Left renal cortex interstitium (tissue), 4 donors: ENCODE measurements at places on chromosomes 7 and 10. TPM values are rescaled to one million over a fixed set of nuclear protein-coding genes. Genes with fewer than 3 reads are reported as not detected.

The ZNF277 gene
- 40.8 TPM for polyA plus RNA-seq

The NKX2-3 gene
- polyA plus RNA-seq, result not detected

DNA sequence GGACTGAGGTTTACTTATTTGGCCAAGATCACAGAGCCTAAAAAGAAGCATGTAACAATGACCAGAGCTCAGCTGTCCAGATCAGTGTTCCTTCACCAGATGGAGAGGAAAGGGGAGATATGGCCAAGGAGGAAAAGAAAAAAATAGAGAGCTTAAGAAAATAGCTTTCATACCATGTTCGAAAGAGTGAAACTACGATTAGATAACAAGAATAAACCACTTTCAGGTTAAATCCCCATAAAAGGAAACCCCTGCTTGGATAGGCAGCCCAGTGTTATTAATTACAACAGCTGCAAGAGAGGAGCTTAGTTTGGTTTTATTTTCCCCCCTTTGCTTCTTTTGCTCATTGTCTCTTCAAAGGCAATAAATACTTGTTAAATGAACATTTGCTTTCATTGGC, 160.8 kb downstream of the ZNF438 start:
- DNase-seq, result no peak

The NPM3 gene
- 66.0 TPM for polyA plus RNA-seq

- DNase-seq, result no peak
These were observed 43.8 kb downstream of the EPDR1 start for GRCh38 chr7:37964196-37964595.

The PNLIP gene
- polyA plus RNA-seq, result not detected

The CCDC126 gene
- 17.4 TPM for polyA plus RNA-seq

- DNase-seq, result no peak
These were observed 243.4 kb upstream of the FZD1 start for GRCh38 chr7:91020636-91021385.

The TSC22D4 gene
- 47.1 TPM for polyA plus RNA-seq
